ENCODE measurements at places on chromosomes 11 and 22.

- ATAC-seq, result no peak
Measured at GRCh38 chr11:116104498-116105174, 600.4 kb upstream of the CADM1 start.

GRCh38 chr22:29804985-29805384 lies 33.1 kb downstream of the ASCC2 start:
- no peak for ATAC-seq

DNA sequence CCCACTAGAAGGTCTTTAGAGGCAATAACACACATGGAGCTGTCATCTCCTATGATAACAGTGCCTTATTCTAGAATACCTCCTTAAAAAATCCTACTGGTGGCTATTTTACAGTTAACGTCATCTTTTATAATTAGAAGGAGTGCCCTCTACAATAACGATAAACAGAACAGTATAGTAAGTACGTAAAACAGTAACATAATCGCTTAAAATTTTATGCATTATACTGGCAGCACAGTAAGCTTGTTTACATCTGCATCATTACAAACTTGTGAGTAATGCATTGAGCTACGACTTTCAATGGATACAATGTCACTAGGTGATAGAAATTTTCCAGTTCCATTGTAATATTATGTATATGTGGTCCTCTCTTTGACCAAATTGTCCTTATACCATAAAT lies 24.3 kb upstream of the OR8D2 start:
- ATAC-seq, result no peak

GRCh38 chr11:42311514-42311913 lies 852.1 kb upstream of the LRRC4C start:
- ATAC-seq, result peak; percentile 43

GRCh38 chr11:128814856-128815705 lies 52.0 kb downstream of the KCNJ1 start:
- peak; percentile 82 for ATAC-seq
